ENCODE measurements at places on chromosomes 5 and 9. TPM values are rescaled to one million over a fixed set of nuclear protein-coding genes. Genes with fewer than 3 reads are reported as not detected.
A peak's percentile ranks its signal among the peaks of the same experiment; 100 is the strongest.

- no peak overlapping the region for H3K27ac ChIP-seq
- H3K36me3 ChIP-seq, result no peaks in the 10 kb centered on the region
- no peaks in the 10 kb centered on the region for H3K4me1 ChIP-seq
Measured at GRCh38 chr9:116238776-116239340, 85.3 kb downstream of the PAPPA start.

DNA sequence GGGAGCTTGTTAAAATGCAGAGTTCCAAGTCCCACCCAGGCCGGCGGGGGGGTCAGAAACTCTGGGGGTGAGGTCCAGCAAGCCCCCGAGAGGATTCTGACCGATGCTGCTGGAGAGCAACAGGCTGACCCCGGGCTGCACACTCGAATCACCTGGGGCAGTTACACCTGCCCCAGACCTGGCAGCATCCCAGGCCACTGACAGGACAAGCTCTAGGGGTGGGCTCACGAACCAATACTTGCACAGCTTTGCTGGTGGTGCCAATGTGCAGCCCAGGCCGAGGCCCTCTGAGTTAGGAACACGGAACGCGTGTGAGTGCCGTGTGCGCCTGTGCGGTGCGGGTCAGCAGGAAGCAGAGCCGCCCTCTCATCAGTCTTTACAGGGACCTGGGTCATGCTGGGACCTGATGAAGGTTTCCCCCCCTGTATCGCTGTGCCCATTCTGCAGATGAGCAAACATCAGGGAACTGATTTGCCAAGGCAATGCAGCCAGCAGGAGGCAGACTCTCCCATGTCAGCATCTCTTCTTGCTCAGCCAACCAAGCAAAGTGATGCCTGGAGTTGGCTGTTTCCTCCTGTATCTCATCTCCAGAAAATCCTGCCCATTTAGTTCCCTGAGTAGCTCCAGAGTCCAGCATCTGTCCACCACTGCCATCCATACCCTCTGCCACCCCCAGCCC is 16.3 kb downstream of the FAM163B start:
- H3K27ac ChIP-seq, result no peak overlapping the region
- DNase-seq, result no peak
- H3K27me3 ChIP-seq, result peaks cover 63% of the 10 kb centered on the region
- H3K4me1 ChIP-seq, result no peaks in the 10 kb centered on the region
- H3K36me3 ChIP-seq, result no peaks in the 10 kb centered on the region

DNA sequence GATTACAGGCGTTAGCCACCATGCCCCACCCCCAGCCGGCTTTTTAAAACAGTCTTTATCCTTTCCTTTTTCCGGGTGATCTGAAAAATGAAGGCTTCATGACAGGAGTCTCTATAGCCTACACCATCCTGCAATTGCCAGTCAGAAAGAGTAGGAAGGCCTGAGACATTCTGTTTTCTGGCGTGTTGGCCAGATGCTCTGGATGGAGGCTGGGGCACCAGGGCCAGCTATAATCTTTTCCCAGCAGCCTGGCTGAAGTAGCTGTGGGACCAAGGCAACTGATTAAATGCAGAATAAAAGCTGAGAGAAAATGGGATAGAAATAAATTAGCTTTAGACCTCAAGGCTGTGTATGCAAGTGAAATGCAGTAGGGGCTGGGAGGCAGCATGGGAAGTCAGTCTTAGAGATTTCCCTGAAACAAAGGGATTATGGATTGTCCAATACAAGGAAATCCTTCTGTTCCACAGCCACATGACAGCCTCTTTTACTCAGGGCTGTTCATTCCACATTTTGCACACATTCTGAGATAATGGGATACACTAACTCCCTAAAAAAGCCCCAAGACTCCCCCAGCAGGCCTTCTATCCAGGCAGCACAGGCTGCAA is 116.0 kb upstream of the LRRTM2 start:
- peaks cover 5% of the 10 kb centered on the region for H3K4me1 ChIP-seq
- no peaks in the 10 kb centered on the region for H3K27me3 ChIP-seq
- H3K36me3 ChIP-seq, result no peaks in the 10 kb centered on the region
- no peak overlapping the region for H3K27ac ChIP-seq
- H3K4me3 ChIP-seq, result no peak overlapping the region

DNA sequence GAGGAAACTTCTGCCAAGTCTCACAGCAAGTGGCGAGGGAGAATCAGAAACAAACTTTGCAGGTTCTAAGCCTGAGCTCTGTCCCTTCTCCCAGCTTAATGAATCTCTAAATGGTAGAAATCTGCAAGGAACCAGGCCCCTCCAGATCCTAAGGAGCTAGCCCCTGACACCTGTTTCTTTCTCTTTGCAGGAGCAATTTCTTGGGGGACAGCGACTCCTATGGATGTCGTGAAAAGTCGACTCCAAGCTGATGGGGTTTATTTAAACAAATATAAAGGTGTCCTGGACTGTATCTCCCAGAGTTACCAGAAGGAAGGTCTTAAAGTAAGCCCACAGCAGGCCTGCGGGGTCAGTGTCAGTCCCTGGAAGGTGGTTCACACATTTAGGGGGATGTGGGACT is 21.8 kb downstream of the IL9 start:
- no peaks in the 10 kb centered on the region for H3K36me3 ChIP-seq
- H3K4me3 ChIP-seq, result no peak overlapping the region
- no peaks in the 10 kb centered on the region for H3K4me1 ChIP-seq
- H3K27ac ChIP-seq, result no peak overlapping the region
- DNase-seq, result no peak

DNA sequence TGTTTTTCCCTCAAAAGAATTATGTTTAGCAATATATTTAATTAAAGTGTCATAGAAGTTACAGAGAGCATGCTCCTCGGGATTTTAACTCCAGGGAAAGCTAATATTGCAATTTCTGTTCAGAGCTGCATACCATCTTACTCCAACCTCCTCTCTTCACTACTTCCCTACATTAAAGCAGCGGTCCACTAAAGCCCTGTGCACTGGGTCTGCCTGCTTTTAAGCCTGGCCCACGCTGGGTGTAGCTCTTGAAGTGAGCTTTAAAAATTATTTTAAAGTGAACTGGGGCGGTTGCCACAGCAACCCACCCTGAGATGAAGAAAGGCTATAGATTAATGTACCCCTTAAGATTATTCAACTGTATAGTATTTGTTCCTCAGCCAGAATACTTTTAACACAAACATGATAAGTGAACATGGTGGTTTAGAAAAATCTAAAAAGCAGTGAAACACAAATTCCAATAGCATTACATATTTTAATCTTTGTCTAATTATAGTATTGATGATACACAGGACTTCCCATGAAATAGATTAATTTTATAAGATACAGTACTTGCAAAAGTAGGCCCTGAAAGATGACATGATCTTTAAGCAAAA is 3.9 kb upstream of the MEF2C start:
- no peak for DNase-seq
- H3K4me1 ChIP-seq, result peaks cover 14% of the 10 kb centered on the region
- no peak overlapping the region for H3K27ac ChIP-seq
- peaks cover 35% of the 10 kb centered on the region for H3K36me3 ChIP-seq

- peaks cover 10% of the 10 kb centered on the region for H3K4me1 ChIP-seq
- H3K36me3 ChIP-seq, result peaks cover 52% of the 10 kb centered on the region
- no peak for DNase-seq
- no peaks in the 10 kb centered on the region for H3K27me3 ChIP-seq
Measured at GRCh38 chr5:83058726-83059125, 18.5 kb downstream of the TMEM167A start.

GRCh38 chr5:147822686-147823491 is 8.6 kb downstream of the SPINK1 start:
- H3K4me3 ChIP-seq, result no peak overlapping the region
- peaks cover 18% of the 10 kb centered on the region for H3K4me1 ChIP-seq
- DNase-seq, result peak; percentile 45
- H3K36me3 ChIP-seq, result peaks cover 6% of the 10 kb centered on the region
- peak overlapping the region; percentile 16 for H3K27ac ChIP-seq

DNA sequence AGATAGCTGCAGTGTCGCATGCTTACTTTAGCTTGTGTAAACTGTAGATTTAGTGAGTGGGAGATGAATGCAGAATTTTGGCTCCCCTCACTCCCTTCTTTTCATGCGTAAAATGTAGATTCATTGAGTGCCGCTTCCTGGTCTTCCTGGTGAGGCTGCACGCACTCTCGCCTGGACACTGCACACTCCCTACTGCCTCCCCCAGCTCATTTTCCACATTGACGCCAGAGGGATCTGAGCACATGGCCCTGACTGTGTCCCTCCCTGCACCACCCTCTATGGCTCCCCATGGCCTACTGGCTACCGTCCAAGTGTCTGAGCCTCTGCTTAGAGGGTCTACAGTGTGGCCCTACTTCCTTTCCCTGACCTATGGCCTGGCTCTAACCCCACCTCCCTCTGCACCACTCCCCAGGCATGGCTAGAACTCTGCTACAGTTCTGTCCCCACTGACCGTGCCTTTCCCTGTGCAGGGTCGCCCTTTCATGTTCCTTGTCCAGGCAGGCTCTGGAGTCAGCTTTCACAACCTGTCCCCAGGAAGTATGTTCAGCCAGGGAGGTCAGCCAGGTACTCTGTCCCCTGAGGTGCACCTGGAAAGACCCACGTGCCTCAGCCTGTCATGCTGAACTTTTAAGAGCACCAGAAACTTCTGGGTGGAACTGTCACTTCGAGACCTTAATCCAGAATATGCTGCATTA is 160.6 kb downstream of the COL23A1 start:
- H3K27me3 ChIP-seq, result peaks cover 33% of the 10 kb centered on the region
- no peaks in the 10 kb centered on the region for H3K36me3 ChIP-seq
- H3K4me3 ChIP-seq, result no peak overlapping the region

GRCh38 chr5:101678481-101679193 is 617.4 kb downstream of the SLCO4C1 start:
- DNase-seq, result peak; percentile 87
- H3K4me3 ChIP-seq, result peak overlapping the region; percentile 55
- H3K27me3 ChIP-seq, result no peaks in the 10 kb centered on the region
- no peaks in the 10 kb centered on the region for H3K36me3 ChIP-seq

DNA sequence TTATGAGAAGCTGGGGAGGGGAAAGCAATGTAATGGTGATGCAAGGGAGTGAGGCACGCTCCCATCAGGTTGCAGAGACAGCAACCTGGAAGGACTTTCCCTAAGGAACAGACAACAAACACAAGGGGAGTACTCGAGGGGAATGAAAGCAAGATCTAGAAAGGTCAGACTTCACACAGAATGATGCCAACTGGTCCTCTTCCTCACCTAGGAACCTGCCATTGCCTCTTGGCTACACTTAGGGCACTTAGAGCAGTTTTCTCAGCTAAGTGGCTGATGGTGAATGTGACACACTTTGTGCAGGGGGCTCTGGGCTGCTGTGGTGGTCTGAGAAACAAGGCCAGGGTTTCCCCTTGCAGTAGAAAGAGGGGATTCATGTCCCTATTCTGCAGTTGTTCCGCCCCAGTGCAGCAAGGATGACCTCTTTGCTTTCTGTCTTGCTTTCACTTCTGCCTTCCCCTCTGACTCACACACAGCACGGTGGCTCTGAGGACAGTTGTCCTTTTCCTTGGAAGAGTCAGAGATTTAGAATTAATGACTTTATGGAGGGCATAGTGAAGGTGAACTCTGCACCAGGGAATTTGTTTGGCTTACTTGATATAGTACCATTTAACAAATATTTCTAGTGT is 394.0 kb upstream of the KLF4 start:
- DNase-seq, result no peak
- H3K27ac ChIP-seq, result no peak overlapping the region
- no peak overlapping the region for H3K4me3 ChIP-seq

DNA sequence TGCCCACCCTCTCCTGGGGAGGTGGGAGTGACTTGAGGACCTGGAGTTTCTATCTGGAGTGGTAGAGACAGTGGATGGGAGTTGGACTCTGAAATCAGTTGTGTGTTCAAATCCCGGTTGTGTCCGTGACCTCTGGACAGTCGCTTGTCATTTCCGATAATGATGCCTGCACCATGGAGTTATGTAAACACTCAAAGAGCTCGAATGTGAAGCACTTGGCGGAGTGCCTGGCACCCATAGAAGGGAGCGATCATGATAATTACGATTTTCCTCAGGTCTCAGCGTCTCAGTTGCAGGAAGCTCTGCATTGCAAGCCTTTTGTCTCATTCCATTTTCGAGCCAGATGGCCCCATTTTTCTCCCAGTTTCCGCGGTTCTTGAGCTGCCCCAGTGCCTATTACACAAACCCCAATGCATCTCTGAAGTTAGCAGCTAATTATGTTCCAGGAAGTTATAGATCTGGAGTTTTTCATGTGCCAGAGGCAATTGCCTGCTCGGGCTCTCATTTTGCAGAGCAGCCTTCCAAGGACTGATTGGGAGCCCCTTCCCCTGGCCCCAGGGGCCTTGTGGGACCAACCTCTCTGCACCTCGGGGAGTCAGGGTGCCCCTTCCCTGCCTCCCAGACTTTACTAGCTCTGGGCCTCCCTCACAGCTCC is 175.5 kb upstream of the MVB12B start:
- peaks cover 19% of the 10 kb centered on the region for H3K27me3 ChIP-seq
- peaks cover 18% of the 10 kb centered on the region for H3K4me1 ChIP-seq
- no peak for DNase-seq
- H3K27ac ChIP-seq, result no peak overlapping the region
- no peak overlapping the region for H3K4me3 ChIP-seq
- H3K36me3 ChIP-seq, result no peaks in the 10 kb centered on the region

DNA sequence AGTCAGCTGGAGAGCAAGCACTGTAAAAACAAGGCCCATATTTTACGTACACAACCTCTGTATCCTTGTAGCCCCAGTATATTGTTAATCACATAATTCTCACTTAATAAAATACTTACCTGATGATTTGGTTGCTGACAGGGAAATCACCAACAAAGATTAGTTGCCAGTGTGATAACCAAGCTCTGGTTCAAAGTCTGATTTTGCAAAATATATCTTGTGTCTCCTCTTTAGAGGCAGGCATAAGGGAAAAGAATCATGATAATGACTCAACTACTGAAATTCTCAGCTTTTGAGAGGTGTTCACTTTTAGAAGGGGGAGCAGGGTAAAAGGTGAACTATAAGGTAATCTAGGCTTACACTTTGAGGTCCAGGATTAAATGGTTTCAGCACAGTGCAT is 351.1 kb upstream of the CD180 start:
- peak overlapping the region; percentile 37 for H3K27ac ChIP-seq

- DNase-seq, result no peak
- H3K27me3 ChIP-seq, result peaks cover 31% of the 10 kb centered on the region
- H3K4me1 ChIP-seq, result peaks cover 3% of the 10 kb centered on the region
- no peak overlapping the region for H3K27ac ChIP-seq
Measured at GRCh38 chr5:146528236-146528635, 12.2 kb upstream of the GPR151 start.

- no peaks in the 10 kb centered on the region for H3K4me1 ChIP-seq
- no peaks in the 10 kb centered on the region for H3K36me3 ChIP-seq
- H3K27me3 ChIP-seq, result no peaks in the 10 kb centered on the region
- no peak for DNase-seq
Measured at GRCh38 chr9:112140936-112141335, 34.2 kb downstream of the SUSD1 start.

- no peak overlapping the region for H3K27ac ChIP-seq
- H3K4me1 ChIP-seq, result peaks cover 1% of the 10 kb centered on the region
- H3K4me3 ChIP-seq, result no peak overlapping the region
Measured at GRCh38 chr5:34015120-34015822, 7.4 kb upstream of the AMACR start.

Gene TXNDC8
- total RNA-seq, result not detected

Gene NUTM2F
- not detected for total RNA-seq

Gene TLX3
- 6.5 TPM for total RNA-seq

Gene JAKMIP2
- total RNA-seq, result not detected

Gene RMRP
- 8,471 TPM for total RNA-seq

Gene IL11RA
- 6.8 TPM for total RNA-seq

Gene GAS1
- 0.22 TPM for total RNA-seq

Gene SLC4A9
- total RNA-seq, result 0.24 TPM

Gene RCL1
- 21.3 TPM for total RNA-seq

Gene FCN2
- not detected for total RNA-seq

Gene CENPP
- total RNA-seq, result 7.2 TPM

Gene PCDHA9
- 0.59 TPM for total RNA-seq
